ENCODE measurements at places on chromosomes 2 and 18.

DNA sequence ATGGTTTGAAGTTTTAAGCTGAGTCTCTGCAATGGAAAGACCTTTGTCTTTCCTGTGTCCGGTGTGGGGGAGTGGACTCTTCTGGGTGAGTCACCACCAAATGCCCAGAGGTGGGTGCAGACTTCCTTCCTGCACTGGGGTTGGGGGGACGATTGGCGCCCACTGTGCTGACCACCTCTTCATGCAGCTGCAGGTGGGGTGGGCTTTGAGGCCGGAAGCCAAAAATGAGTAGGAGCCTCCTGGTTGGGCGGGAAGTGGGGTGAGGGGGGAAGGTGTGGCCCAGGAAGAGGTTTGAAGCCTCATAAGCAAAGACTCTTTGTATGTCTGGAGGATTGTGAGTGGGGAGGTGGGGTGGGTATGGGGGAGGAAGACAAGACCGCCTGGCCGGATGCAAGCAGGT is 27.6 kb downstream of the PAX8 start:
- DNase-seq: peak; percentile 11

DNA sequence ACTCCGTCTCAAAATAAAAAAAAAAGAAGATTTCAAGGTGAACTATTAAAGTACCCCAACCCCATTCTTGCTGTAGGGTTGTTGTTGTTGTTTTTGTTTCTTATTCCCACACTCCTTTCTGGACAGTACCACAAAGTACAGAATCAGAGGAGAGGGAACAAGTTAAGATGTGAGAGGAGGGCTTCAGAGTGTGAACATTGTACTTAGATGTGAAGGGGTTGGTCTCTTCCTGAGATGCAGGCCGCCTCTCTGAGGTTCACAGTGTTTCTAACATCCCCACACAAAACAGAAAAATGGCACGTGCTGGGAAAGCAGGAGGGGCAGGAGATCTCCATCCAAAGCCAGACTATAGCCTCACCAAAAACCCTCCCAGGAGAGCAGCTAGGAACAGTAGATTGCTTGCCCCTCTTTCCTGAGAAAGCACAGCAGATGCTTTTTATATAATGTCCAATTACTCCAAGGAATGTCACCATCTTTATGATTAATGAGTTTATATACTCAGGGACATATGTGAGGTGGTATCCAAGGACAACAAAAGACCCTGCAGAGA is 22.6 kb downstream of the ADD2 start:
- DNase-seq: no peak

- no peak for DNase-seq
These were observed 165.4 kb downstream of the TCF4 start for GRCh38 chr18:55422456-55423180.

DNA sequence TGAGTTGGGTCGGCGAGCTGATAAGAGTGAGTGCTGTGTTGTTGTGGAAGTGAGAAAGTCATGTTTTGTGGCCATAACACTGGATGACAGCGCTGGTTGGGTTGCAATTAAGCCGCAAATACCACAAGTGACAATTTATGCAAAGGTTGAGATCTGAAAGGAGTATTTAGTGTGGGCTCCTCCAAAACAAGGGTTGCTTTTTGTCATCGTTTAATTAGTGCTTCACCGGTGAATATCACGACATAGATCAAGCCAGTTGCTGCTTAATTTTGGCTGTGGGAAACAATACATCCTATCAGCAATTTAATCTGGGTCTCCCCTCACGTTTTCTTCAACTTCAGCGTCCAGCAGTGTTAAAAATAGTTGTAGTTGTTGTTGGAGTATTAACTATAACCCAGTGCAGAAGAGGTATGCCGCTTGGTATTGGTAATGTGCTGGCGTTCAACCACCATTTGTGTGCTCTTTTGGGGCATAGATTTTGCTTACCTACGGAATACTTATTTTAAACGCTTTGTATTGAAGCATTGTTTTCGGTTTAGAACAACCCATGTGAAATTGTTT is 662 bp downstream of the ACVR2A start:
- peak; percentile 63 for DNase-seq

DNA sequence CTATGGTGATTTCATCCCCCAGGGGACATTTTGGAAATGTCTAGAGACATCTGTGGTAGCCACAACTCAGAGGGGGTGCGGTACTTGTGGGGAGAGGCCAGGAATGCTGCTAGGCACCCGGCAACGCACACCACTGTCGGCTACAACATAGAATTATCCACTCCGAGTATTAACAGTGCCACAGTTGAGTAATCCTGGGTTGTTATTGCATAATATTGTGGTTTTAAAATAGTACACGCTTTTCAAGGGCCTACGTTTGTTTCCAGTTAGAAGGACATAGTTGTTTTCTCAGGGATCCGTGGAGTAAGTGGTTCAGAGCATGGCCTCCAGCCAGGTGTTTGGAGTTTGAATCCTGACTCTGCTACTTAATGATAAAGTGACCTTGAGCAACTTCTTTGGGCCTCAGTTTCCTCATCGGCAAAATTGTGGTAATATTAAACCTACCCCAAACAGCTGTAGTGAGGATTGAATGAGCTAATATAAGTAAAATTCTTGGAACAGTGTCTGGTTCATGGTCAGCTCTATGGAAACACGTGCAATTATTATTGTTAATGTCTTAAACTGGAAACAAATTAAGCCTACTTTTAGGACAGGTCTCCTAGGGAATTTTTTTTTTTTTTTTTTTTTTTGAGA is 24.5 kb downstream of the CYP27A1 start:
- no peak for DNase-seq

DNA sequence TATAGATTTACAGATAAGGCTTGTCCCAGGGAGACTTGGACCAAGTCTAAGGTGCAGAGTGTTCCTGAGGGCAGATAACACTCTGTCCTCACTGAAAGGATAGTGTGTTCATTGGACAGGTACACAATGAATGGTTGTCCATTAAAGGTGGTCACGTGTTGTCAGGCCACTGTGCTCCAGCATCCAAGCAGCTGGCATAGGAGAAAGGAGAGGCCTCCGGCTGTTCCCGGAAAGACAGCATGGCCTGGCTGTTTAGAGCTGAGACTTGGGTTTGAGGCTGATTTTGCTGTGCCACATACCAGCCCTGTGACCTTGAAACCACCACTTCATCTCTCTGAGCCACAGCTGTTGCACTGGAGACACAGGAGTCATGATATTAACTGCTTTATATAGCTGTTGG is 19.6 kb upstream of the SULT1C3 start:
- DNase-seq: no peak

- DNase-seq: no peak
These were observed 31.7 kb downstream of the SLC40A1 start for GRCh38 chr2:189548666-189549448.

DNA sequence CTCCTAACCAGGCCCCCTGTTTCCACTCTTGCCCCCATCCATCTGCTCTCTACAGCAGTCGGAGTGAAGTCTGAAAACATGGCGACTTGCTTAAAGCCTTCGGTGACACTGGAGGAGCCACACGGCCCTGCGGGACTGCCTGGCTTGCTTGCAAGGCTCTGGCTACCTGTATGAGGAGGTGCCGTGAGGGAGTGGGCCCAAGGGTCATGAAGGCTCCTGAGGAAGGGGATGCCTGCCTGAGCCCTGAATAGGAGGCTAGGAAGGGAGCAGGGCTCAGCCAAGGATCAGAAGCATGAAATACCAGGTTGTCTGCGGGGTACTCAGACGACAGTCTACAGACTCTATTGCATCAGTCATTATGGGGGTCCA is 75.4 kb downstream of the EMX1 start:
- DNase-seq: no peak

DNA sequence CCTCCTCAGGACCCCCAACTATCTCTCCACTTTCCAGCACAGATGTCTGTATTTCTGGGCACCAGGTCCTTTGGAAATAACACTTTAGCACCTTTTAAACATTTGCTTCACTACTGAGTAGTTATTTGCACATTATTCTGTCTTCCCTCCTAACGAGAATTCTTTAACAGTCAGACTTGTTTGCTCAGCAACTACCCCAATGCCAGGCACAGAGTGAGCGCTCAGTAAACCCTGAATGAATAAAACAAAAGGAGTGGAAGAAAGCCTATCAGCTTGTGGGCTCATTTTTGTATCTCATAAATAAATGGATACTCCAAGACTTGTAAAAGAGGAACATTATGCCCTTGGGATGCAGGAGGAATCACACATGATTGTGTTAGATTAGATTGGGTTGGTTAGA is 450.4 kb downstream of the TGIF1 start:
- no peak for DNase-seq

GRCh38 chr2:175577368-175577970 is 396.0 kb upstream of the ATP5MC3 start:
- DNase-seq: no peak

DNA sequence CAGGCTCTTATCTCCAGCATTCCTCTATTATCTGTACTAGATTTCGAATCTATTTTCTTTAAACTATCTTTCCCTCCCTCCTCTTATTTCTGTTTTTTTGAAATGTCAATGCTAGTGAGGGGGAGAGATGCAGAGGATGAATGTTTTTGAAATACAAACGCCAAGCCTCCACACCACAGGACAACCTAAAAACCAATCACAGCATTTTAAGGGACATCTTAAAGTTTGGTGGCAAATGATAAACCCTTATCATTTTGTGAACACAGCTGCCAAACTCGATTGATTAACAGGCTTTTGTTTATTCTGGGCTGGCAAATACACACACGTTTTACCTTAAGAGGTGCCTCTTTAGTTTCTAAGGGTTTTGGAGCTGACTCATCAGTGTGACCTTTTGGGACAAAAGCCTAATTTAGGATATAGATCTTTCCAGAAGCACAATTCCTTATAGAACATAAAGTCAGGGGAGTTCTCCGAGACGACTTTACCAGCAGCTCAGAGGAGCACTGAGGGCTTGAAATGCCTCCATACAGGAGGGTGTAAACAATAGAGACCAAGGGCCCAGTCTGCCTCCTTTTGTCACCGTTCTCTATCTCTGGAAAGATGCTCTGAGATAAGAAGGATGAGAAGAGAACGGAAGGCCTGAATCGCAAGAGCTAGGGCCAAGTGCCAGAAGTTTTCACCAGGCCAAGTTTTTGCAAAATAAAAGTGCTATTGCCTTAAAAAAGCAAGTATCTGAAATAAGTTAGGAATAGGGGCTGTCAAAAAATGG is 4.2 kb upstream of the MEIS1 start:
- DNase-seq: no peak
